ENCODE measurements at places on chromosomes 2 and 18.

DNA sequence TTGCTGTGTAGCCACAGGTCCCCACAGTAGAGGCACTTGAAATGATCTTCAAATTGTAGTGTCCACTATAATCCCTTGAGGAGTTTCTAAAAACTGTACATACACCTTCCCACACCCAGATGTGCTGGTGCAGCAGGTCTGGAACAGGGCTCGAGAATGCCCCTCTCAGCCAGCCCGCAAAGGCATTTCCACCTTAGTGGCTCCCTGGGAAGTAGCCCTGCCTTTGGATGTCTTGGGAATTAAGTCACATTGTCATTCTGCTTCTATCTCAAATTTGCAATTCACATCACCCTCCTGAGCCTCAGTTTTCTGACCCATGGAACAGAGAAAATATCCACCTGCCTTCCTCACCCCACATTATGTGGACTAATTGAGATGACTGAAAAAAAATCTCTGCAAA is 44.3 kb upstream of the TCF7L1 start:
- DNase-seq: no peak

- no peak for DNase-seq
These were observed 11.1 kb upstream of the HES6 start for GRCh38 chr2:238250896-238251295.

DNA sequence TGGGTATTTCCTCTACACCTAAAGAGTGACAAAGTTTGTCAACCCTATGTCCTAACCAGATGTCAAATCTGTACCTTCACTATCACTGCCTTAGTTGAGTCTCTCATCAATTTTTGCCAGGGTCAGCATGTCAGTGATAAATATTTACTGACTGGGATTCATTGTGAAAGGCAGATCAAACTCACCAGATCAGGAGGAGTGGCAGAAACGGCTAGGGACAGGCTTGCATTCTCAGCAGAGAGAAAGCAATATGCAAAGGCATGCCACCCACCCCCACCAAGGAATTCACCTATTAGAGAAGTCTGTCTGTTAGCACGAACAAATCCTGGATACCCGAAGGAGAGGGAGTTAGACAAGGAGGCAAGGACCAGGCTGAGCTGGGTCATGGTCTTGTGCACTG is 62.6 kb downstream of the PTPN2 start:
- no peak for DNase-seq

DNA sequence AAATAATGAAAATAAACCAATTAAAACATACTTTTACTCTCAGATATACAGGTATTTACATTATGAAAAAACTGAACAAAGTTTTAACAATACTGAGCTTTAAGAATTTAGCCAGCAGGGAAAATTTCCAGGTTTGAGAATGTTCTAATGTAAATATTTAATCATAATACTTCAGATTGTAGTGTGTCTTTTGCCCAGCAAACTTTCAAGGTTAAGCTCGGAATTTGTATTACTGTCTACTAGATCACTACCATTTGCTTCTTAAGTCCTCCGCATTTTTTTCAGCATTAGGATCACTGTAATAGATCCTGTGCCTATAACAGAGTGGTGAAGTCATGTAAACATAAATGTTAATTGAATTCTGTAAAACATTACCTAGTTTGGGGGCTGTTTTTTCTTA is 52.7 kb downstream of the CFAP210 start:
- no peak for DNase-seq

DNA sequence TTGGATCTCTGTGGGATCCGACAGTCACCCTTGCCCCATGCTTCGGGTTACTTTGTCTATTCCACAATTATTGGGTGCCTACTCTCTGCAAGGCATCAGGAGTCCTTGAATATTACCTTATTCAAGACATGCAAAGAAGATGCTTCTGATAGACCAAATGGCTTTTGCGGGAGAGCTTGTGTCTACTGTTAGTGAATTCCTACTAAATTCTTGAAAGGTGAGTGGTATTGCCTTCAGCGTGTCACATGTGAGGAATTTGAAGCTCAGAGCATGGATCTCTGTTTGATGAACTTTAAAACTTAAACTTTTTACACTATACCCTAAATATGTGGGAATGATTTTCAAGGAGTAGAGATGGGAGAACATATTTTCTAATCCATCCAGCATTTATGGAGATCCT is 184.4 kb downstream of the LTBP1 start:
- DNase-seq: no peak

DNA sequence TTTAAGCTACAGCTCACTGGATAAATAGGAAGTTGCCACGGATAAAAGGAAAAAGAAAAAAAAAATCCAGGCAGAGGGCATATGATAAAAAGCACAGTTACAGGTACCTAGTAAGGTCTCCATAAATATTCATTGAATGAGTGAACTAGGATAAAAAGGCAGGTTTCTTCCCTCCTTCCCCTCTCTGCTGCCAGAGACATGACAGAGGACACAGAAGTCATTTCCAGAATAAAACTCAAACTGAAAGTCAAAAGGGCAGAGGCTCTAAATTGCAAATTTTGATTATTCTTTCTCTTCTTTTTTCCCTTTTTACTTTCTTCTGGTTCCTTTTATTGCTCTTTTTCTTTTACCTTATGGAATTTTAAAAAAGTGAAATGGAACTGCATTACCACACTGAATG is 7.7 kb downstream of the CD302 start:
- no peak for DNase-seq

GRCh38 chr2:188378371-188378950 is 86.8 kb downstream of the GULP1 start:
- no peak for DNase-seq

DNA sequence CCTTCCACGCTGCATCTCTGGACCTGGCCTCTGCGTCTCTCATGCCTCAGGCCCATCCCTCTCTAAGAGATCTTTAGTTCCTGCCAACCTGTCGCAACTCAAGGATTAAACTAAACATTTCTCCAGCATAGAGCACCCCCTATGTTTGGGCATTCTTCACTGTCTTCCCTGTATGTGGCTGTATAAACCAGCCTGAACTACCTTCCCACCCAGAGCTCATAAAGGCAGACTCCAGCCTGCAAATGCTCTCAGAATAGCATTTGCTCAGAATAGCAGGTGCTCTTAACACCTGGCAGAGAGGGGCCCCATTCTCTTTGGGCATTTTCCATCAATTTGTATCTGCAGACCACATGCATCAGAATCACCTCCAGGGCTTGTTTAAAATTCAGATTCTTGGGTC is 83.4 kb downstream of the EHD3 start:
- DNase-seq: no peak

GRCh38 chr2:181857483-181857882 is 34.0 kb upstream of the ITPRID2 start:
- DNase-seq: no peak

GRCh38 chr2:217707131-217707611 is 295.6 kb downstream of the TNS1 start:
- DNase-seq: no peak

- no peak for DNase-seq
These were observed 51.0 kb upstream of the BOD1L2 start for GRCh38 chr18:57095884-57096283.

DNA sequence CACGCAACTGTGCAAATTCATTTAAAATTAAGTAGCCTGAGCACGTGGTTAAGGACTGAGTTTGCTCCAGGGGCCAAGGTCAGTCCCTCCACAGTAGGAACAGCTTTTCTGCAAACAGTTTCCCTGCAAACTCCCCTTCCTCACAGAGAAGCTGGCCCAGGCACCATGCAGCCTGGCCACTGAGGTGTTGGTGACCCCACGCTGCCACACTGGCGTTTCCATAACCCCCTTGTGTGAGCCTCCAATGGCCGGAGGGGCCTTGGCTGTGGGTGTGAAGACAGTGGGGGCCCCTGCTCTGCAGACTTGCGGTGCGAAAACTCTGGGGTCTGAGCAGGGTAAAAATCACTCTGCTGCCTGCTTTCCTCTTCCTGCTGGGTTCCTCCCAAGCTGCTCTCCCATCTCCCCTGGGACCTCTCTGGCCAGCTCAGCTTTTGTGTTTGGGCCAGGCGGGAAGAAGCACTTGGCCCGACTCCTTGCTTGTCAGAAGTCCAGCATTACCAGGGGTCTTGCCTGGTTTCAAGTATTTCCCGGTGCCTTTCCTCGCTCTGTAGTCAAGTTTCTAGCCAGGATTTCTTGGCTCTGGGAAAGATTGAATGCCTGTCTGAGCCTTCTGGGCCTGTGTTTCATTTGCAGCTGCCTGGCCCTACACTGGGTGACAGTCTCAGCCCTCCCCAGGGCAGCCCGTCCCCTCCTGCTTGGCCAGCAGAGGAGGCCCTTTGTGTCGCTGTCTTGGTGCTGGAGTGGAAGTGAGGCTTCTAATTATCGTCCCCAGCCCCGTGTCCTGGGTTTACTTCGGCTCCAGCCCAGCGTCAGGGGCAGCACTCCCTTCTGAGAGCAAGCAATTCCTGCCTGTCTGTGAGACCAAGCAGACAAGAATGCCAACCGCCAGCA is 131.4 kb upstream of the SLC1A4 start:
- no peak for DNase-seq

- no peak for DNase-seq
These were observed 20.8 kb upstream of the MAL start for GRCh38 chr2:95004711-95005110.

GRCh38 chr2:38116762-38117161 is 40.8 kb upstream of the CYP1B1 start:
- no peak for DNase-seq

DNA sequence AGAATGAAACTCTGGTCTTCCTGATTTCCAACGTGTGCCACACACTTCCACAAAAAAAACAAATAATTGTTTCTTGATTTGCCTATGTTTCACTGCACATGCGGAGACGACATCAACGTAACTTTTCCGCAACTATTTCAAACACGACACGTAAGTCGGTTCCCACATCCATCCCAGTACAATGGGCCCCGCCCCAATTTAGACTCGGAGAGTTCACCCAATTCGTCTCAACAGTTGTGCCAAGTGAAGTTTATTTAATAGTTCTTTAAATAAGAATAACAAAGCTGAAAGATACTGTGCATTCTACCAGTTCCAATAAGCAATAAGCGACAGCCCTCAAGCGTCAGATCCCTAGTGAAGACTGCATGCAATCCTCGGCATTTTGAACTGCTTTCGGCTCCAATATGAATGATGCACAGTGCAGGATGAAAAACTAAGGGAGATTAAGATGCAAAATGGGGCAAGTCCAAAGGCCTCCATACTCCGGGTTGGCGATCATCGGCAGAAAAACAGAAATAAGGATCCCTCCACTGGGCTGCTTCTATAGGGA is 664 bp downstream of the CCT4 start:
- DNase-seq: no peak

DNA sequence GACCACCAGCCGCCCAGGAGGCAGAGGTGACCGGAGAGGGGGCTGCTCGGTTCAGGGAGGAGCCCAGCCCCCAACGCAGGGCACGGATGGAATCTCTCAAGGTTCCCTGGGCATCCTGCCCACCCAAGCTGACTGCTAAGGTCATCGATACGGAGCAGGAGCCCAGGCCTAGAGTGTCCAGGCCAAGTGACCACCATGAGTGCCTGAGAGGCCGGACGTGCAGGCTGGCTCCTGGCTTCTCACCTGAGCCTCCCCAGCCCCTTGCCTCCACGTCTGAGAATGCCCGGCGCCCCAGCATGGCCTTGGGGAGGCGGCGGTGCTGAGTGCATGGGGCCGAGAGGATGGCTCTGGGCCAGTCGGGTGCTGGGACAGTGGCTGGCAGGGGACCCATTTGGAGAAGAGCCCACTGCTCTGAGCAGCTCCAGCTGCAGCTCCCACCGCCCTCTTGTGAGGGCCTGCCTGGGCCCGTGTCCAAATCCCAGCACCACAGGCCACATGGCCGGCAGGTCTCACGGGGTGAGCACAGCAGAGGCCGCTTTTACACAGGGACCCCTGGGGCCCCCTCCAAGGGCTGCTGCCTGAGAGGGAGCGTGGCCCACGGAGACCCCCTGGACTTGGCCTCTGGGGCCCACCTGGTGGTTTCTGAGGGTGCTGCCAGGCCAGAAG is 102.8 kb upstream of the CTDP1 start:
- peak; percentile 12 for DNase-seq

GRCh38 chr2:219296142-219296541 is 13.1 kb downstream of the PTPRN start:
- no peak for DNase-seq

GRCh38 chr2:10482460-10482859 is 34.3 kb upstream of the ODC1 start:
- no peak for DNase-seq

- no peak for DNase-seq
These were observed 108.7 kb upstream of the SERTAD2 start for GRCh38 chr2:64762301-64762997.

GRCh38 chr18:12231040-12231882 is 22.9 kb upstream of the CIDEA start:
- DNase-seq: no peak

DNA sequence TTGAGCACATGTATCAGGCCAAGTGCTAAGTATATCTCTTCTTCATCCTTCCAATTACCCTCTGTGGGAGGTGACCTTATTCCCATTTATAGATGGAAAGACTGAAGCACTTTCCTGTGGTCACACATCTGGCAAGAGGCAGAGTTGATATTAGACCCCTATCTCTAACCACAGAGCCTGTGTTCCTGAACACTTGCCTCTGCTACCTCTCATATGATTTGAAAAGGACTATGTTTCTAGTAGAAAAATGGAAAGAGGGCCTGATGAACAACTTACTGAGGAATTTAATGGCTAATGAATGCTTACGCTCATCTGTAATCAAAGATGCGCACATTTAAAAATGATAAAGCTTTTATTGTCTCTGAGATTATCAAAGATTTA is 46.2 kb upstream of the DYNC2LI1 start:
- DNase-seq: no peak

- DNase-seq: no peak
These were observed 57.6 kb downstream of the SGPP2 start for GRCh38 chr2:222481941-222482340.

GRCh38 chr18:56593906-56594305 is 44.5 kb downstream of the TXNL1 start:
- no peak for DNase-seq

DNA sequence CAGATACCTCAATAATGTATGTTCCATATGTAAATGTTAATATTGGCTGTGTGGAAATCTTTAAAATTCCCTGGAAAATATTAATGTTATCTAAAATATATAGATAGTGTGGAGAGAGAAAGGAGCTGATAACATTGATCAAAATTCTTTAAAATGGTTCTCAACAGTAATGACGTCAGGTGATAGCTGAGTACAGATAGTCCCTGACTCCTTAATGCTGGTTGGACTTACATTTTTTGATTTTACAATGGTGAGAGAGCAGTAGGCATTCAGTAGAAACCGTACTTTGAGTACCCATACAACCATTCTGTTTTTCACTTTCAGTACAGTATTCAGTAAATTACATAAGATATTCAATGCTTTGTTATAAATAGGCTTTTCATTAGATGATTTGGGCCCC is 146.6 kb downstream of the GALNT3 start:
- no peak for DNase-seq

GRCh38 chr2:142897807-142898206 is 20.3 kb downstream of the KYNU start:
- DNase-seq: no peak
